Bronchial epithelial cell (primary cell): ENCODE measurements at places on chromosomes 16 and 17. TPM values are rescaled to one million over a fixed set of nuclear protein-coding genes. Genes with fewer than 3 reads are reported as not detected.
A peak's percentile ranks its signal among the peaks of the same experiment; 100 is the strongest.

NRN1L gene
- total RNA-seq = not detected in 2 replicates

DNA sequence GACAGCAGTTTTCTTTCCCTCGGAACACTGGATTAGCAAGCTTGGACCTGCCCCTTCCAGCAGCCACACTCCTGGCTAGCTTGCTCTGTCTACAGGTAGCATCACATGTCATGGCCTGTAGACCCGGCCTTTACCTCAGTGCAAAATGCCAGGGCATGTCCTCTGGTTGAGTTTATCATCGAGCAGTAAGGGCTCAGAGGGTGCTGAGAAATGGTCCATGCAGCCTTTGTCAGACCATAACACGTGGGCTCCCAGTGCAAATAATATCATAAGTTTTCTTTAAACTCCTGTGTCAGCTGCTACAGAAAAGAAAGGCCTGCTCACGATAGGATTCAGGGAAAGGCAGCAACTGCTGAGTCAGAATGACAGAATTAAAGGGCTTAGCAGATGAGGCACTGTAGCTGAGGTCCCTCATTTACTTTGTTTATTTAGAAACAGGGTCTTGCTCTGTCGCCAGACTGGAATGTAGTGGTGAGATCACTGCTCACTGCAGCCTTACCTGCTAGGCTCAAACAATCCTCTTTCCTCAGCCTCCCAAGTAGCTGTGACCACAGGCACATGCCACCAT lies 8.0 kb upstream of the GNA13 start:
- peak; percentile 99 for DNase-seq

- DNase-seq = peak; percentile 33
Measured at GRCh38 chr16:1825864-1826690, 548 bp downstream of the HAGH start.

ATXN1L gene
- 9.2 and 12.9 TPM in 2 replicates for total RNA-seq
